Brain microvascular endothelial cell (primary cell): ENCODE measurements at places on chromosomes 12 and 14.

- DNase-seq: no peak
Measured at GRCh38 chr14:90193925-90194324, 62.4 kb upstream of the PSMC1 start.

GRCh38 chr12:124700810-124701592 lies 133.6 kb upstream of the NCOR2 start:
- no peak for DNase-seq

- DNase-seq: no peak
Measured at GRCh38 chr12:34244608-34245007, 222.3 kb downstream of the ALG10 start.

GRCh38 chr14:69373104-69373503 lies 25.0 kb downstream of the ERH start:
- no peak for DNase-seq

- DNase-seq: no peak
Measured at GRCh38 chr14:99157246-99157645, 114.8 kb downstream of the BCL11B start.

DNA sequence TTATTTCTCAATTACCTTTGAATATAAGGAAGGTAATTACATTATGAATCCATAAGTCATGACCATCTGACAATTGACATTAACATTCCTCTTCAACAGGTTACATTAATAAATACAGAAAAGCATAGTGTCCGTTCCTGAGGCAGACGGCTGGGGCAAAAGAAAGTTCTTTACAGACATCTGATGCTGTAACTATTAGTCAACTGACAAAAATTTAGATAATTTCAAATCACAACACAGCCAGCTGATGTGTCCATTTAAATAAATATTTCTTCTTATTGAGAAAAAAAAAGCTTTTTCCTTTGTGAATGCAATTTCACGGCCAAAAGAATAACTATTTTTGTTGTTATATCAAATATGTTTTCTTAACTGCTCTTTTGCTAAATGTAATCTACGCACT lies 9.2 kb upstream of the PYROXD1 start:
- DNase-seq: peak; percentile 52

GRCh38 chr12:24113701-24114100 lies 164.2 kb upstream of the SOX5 start:
- no peak for DNase-seq

DNA sequence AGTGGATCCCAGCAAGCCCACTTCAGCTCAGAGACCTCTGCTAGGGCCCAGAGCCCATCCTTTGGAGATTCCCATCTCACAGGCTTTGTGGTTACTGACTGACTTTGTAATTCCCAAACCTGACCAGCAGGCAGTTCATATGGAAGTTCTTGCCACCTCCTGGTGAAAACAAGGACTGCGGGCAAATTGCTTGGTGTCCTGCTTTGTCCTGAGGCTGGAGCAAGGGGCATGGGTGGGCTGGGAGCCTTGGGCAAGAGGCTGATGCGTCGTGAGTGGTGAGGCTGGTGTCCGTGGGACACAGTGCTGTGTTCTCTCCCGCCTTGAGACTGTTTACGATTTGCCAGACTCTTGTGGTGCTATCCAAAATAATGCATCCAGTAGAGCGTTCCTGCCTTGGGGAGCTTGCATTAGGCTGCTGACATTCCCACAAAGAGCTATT lies 91.0 kb downstream of the LRRC74A start:
- DNase-seq: peak; percentile 82

GRCh38 chr12:57840726-57841125 lies 5.8 kb downstream of the CTDSP2 start:
- no peak for DNase-seq

DNA sequence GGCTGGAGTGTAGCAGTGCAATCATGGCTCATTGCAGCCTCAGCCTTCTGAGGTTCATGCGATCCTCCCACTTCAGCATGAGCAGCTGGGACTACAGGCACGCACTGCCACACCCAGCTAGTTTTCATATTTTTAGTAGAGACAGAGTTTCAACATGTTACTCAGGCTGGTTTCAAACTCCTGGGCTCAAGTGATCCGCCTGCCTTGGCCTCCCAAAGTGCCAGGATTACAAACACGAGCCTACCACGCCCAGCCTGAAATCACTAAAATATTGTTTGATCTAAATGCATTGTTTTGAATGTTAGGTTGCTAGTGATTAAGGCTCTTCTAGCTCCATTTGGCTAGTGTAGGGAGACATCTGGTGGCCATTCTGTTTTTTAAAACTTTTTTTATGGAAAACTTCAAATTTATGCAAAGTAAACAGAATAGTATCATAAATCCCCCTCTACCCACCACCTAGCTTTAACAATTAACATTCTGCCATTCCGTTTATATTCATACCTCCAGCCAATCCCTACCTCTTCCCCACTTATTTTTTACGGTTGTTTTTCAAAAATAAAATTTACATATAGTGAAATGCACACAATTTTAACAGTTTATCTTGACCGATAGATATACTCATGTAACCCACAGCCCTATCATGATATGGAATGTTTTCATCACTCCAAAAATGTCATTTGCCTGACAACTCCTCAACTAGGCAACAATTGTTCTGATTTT lies 37.8 kb downstream of the MYO1H start:
- peak; percentile 11 for DNase-seq

- DNase-seq: no peak
Measured at GRCh38 chr14:69539631-69540410, 34.9 kb downstream of the CCDC177 start.

- DNase-seq: no peak
Measured at GRCh38 chr12:110619534-110619953, 5.6 kb downstream of the TCTN1 start.
